CD4-positive, alpha-beta T cell treated with Interleukin-21 for 1 hour (primary cell): ENCODE measurements at places on chromosomes 16 and 17.
A peak's percentile ranks its signal among the peaks of the same experiment; 100 is the strongest.

- no peak for DNase-seq
Measured at GRCh38 chr16:67194260-67194659, 2.3 kb downstream of the E2F4 start.

- no peak for DNase-seq
Measured at GRCh38 chr17:42906772-42907446, 6.3 kb downstream of the G6PC1 start.

DNA sequence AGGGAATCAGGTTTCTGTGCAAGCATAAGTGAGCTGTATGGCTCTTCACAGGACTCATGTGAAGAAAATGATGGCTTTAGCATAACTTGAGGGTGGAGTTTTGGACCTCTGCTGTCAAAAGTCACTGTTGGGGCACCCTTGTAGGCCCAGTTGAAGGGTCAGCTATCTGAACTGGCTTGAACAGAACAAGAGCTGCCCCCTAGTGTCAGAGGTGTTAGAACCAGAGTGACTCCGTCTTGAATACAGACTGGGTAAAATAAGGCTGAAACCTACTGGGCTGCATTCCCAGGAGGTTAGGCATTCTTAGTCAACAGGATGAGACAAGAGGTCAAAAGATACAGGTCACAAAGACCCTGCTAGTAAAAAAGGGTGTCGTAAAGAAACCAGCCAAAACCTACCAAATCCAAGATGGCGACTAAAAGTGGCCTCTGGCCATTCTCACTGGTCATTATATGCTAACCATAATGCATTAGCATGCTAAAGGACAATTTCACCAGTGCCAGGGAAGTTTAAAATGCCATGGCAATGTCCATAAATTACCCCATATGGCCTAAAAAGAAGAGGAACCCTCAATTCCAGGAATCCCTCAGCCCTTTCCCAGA, 484.0 kb upstream of the ERCC4 start:
- DNase-seq: no peak

GRCh38 chr16:48013491-48013901, 142.3 kb downstream of the ABCC12 start:
- DNase-seq: no peak

DNA sequence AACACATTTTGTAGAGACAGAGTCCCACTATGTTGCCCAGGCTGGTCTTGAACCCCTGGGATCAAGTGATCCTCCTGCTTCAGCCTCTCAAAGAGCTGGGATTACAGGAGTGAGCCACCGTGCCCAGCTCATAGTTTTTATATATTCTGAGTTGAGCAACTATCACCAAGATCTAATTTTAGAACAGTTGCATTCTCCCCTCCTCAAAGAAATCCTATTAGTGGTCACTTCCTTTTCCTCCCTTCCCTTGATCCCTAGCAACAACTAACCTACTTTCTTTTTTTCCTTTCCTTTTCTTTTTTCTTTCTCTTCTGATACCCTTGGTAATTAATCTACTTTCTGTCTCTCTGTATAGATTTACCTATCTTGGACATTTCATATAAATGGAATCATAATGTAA, 61.5 kb upstream of the B4GALNT2 start:
- DNase-seq: no peak

GRCh38 chr17:69326377-69327059, 415 bp downstream of the ABCA5 start:
- peak; percentile 20 for DNase-seq

GRCh38 chr17:31494259-31495021, 103.0 kb downstream of the RAB11FIP4 start:
- peak; percentile 77 for DNase-seq
